Brain (organoid and tissue), 16 donors: ENCODE measurements at places on chromosomes 2 and 18.

GRCh38 chr2:202429164-202429980, 53.2 kb downstream of the BMPR2 start:
- no peak for DNase-seq

GRCh38 chr18:67081482-67082211, 434.9 kb downstream of the DSEL start:
- DNase-seq: peak; percentile 43

GRCh38 chr2:112584134-112584890, at the start of gene CHCHD5:
CHCHD5 (plus strand) TSS chr2:112584609; CDS start chr2:112584648, 39 bp downstream.
- DNase-seq: peak; percentile 98

GRCh38 chr2:26682155-26682554, 10.4 kb upstream of the KCNK3 start:
- DNase-seq: no peak
